ENCODE measurements at places on chromosomes 11 and 22.

DNA sequence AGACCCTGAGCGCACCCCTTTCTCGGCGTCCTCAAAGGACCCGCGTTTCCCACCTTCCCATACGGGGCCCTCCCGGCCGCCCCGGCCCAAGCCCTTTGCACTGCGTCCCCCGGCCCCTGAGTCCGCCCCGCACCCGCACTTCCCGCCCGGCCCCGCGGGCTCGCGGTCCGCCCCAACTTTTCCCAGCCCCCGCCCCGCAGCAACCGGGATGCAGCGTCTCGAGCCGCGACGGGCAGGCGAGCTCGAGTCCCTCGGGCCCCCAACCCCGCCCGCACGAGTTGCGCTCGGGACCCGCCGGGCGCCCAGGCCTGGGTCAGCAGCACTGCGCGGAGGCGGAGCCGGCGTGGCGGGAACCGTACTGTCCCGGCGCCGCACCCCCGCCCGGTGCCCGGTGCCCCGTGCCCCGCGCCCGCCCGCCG lies 371 bp downstream of the SMCO4 start:
- no peak for DNase-seq

- no peak for DNase-seq
Observed at GRCh38 chr11:18144243-18144642, 11.9 kb downstream of the MRGPRX3 start.

DNA sequence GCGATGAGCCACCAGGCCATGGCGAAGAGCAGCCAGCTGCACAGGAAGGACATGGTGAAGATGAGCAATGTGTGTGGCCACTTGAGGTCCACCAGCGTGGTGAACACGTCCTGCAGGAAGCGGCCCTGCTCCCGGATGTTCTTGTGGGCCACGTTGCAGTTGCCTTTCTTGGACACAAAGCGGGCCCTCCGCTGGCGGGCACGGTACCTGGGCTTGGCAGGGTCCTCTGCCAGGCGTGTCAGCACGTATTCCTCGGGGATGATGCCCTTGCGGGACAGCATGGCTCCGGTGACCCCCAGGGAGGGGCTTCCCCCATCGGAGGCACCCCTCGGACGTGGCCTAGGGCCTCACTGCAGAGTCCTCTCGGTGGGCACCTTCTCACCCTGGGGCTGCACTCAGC lies 648 bp downstream of the KCNJ11 start:
- DNase-seq = no peak

DNA sequence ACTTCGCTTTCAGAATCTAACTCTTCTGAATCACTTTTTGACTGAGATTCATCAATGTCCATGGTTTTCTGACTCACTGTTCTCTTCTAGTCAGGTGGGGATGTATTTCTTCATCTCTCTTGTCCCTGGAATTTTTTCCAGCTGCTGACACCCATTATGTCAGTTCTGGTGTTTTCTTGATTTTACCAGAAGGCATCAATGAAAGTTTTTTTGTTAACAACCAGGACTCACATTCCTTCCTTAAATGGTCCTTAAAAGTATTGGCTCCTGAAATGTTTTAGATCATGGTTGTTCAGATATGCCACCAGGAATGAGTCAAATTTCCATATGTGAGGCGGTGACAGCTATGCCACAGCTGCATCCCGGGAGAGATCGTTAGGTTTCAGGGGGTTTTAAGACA lies 12.9 kb downstream of the MICAL2 start:
- DNase-seq = no peak

- no peak for DNase-seq
Observed at GRCh38 chr22:26452236-26453016, 23.4 kb downstream of the ASPHD2 start.

GRCh38 chr11:1521382-1522080 lies 35.0 kb upstream of the MOB2 start:
- no peak for DNase-seq

DNA sequence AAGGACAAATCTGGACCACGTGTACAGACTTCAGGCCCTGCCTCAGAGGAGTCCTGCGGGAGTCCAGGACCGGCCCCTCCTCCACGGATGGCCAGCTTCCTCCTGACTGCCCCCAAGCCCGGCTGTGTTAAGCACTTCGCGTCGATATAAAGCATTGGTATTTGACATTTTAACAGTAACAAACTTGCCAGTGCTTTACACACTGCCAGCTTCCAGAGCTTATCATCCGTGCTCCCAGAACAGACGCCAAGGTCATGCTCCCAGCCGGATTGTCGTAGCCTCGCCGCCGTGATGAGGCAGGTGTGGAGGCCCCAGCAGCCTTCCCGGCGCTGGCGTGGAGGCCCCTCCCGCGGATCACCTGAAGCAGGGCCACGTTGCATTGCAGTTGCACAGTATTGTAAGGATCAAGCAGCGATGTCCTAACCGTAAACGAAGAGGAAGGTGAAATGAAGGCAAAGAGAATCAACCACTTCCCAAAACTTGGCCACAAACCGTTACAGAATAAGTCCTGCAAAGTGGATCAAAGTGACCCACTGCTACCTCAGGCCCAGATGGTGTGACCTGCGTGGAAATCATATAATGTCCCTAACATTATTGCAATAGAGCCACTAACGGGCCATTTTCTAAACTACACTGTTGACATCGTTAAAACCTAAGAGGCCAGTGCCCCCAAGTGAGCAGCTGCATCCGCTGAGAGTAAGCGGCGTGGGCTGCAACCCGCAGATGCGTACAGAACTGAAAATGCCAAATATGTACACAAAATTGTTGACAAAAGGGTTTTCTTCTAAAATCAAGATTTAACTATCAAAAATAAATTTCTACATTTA lies 51.6 kb downstream of the CERK start:
- DNase-seq = no peak

GRCh38 chr22:50178471-50178864 lies 7.2 kb upstream of the TRABD start:
- DNase-seq = no peak

DNA sequence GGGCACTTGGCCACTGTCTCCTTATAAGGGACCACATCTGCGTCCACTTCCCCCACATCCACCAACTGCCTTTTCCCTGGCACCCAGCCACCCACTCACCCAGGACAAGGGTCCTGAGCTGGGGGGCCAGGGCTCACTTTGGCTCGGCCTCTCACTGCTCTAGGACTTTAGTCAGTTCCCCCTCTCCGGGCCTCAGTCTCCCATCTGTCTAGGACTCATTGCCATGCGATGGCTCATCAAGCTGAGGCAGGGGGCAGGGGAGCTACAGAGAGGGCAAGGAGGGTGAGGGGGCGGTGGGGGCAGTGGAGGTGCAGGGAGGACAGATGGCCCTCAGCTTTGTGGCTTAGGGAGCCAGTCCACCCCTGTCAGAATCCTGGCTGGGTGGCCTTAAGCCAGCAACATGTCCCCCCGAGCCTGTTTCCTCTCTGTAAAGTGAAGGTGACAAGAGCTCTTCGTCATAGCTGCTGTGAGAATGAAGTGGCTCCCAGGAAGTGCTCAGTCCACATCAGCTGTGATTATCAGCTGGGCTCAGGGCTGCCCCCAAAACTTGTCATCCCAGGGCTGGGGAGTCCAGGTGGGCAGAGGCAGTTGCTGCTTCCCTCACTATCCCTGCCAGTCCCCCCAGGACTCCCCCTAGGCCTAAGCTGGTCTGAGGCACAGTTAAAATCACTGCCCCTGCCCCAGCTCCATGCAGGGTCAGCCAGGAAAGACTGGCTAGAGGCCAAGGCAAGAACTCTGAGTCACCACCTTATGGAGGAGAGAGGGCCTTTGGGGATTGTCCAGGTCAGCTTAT lies 14.9 kb downstream of the RAC2 start:
- no peak for DNase-seq

DNA sequence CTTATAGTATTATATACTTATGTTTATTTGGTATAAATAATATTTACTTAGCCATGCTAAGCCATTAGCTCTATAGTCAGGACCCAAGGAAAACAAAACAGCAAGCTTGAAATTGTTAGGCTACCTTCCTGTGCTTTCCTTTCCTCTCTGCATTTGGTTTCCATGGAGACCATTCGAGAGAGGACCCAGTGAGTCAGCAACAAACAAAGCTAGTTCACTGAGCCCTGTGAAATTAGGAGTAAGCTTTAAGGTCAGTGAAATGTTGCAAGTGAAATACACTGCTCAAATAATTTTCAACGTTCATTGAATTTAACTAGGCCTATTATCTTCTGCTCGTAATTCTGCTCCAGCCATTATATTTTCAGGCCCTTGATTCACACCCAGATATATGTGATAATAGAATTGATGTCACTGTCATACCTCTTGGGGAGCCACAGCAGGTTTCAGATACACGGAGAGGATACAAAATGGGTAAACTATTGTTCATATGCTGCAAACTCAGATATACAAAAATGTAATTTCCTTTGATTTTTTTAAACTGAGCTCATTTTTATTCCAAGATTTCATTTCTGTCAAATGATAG lies 9.1 kb upstream of the OR10D3 start:
- DNase-seq = peak; percentile 11

- DNase-seq = no peak
Observed at GRCh38 chr11:108944471-108945178, 279.8 kb downstream of the DDX10 start.

DNA sequence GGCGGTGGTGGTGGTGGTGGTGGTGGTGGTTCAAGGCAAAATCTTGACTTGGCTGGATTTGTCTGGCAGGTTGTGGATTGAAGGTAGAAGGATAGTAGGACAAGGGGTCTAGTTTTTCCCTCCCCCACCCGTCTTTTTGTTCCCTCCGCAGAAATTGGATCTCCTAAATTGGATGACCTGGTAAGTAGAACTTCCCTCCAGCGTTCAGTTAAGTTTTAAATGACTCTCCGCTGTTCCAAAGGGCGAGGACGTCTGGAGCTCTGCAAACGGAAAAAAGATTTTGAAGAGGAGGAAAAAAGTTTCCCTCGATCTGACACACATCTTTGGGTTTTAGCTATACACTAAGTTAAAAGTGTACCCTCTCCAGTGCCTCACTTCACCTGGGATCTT lies 422 bp upstream of the LGR4 start:
- no peak for DNase-seq

DNA sequence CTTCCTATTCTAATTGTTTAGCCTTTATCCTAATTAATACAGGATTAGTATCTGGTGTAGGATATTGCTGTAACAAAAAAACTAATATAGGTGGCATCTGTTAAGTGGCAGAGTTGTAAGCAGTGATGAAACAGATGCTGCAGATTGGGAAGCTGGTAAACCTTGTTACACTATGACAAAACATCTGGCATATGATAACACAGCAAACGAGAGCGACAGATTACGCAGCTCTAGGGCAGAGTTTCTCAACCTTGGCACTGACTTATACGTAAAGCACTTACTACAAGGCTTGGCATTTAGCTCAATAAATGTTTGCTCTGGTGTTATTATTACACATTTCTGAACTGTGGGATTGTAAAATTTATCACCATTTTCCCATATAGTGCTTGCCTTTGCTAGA lies 137.0 kb downstream of the ATG16L2 start:
- no peak for DNase-seq

GRCh38 chr11:119745776-119746535 lies 17.0 kb upstream of the NECTIN1 start:
- no peak for DNase-seq

DNA sequence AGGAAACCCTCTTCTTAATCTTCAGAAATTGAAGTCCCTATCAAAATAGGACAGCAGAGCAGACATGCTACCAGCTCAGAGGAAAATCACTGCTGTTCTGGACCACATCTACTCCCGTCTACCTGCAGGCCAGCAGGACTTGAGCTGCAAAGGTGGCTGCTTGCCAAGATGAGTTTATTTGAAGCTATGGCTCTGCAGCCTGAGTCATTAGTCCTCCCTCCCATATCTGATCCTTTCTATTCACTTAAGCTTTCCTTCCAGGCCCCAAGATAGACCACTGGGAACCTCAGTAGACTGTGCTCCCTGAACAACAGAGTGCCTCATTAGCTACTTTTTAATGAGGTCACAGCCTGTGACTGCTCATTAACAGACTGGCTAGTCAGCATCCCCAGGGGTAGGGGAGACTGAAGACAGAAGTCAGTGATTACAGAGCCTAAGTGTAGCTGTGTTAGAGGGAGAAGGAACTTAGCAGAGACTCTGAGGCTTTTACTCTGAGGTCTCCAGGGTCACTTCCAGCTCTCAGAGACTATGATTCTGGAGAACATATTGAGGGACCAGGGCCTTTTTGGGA lies 6.8 kb upstream of the OR10A2 start:
- DNase-seq = no peak

DNA sequence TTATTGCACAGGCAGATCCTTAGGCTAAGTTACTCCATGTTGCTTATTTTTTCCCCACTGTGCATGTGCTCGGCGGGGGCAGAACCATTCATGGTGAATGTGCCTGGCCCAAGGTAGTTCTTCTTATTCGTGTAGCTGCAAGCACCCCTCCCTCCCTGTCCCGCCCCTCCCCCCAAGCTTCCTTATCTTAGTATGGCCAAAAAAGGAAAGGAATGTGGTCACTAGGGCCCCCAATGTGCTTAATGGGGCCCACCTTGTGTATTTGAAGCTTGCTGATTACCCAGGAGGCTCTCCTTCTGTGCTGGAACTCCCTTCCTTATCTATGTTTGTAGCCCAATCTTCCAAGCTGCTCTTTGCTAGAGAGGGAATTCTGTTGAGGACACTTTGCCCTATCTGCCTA lies 1259.7 kb upstream of the RAG2 start:
- no peak for DNase-seq

GRCh38 chr11:67663532-67664212 lies 10.8 kb downstream of the ALDH3B2 start:
- no peak for DNase-seq

DNA sequence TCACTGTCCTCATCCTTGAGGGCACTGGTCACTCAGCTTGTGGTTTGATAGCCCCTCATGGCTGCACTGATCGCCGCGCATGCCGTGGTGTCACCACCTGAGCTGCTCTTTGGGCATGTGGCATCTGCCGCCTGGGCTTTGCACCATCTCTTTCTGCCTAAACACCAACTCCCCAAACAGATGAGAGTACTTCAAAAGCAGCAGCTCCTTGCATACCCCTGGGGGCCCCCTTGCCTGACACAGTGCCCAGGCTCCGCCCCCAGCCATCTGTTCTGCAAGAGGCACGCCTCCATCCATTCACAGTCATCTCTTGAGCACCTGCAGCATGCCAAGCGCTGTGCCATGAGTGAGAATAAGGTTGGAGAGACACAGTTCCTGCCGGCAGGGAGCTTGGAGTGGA lies 104.5 kb upstream of the B3GAT1 start:
- no peak for DNase-seq
